ENCODE measurements at places on chromosomes 5 and 9. TPM values are rescaled to one million over a fixed set of nuclear protein-coding genes. Genes with fewer than 3 reads are reported as not detected.

The PCDHA8 gene
- total RNA-seq: 0.13 TPM

The ADGRV1 gene
- total RNA-seq: 0.13 TPM

The PTPDC1 gene
- 7.7 TPM for total RNA-seq

The SAPCD2 gene
- total RNA-seq: 24.9 TPM

The CYSRT1 gene
- total RNA-seq: not detected

The ADAMTS12 gene
- 9.1 TPM for total RNA-seq

The CDK7 gene
- total RNA-seq: 50.0 TPM

The MTMR12 gene
- 5.4 TPM for total RNA-seq

GRCh38 chr5:10031817-10032216 lies 217.9 kb downstream of the ATPSCKMT start:
- no peak for DNase-seq

- DNase-seq: no peak
Measured at GRCh38 chr5:168601972-168602371, 22.8 kb upstream of the PANK3 start.

- no peak for DNase-seq
Measured at GRCh38 chr5:179716286-179716685, 16.3 kb upstream of the MAML1 start.

GRCh38 chr5:77355080-77355479 lies 137.0 kb downstream of the WDR41 start:
- no peak for DNase-seq

- DNase-seq: no peak
Measured at GRCh38 chr9:73038613-73039012, 85.8 kb upstream of the ALDH1A1 start.

DNA sequence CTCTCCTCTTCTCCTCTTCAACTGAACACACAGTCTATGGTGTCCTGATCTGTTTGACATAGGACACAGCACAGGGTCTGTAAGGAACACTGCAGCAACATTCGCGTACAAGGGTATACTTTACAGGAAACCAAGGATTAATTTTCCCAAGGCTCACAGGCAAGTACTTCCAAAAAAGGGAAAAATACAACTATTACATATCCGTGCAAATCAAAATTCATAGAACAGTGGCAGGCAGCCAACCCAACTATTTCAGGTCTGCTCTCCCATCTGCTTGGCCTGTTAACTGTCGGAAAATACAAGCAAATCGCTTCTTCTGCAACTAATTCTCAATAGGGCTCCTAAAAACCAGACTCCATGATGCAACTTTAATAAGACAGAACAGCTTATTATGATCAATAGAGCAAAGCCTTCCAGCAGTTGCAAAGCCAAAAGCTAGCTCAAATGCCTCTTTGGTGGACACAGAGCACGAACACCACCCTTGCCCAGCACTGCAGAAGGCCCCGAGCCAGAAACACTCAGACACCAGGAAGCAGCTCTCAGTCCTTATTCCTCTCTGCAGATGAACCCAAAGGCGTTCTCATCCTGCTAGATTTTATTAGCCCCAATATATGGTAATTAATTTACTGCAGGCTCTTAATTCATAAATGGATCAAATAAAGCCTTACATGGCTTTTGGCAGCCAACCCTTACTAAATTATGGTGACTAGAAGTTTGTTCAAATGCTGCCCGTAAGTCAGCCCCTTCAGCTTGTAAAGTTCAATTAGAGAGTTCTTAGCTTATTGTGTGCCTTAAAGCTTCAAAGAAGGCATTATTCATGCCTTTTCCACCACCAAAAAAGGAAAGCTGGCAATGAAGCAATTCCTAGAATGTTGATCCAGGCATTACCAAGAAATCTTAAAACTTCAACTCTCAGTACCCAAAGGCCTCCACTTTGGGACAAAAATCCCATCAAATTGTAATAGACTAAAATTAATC lies 68.8 kb downstream of the ZNF608 start:
- no peak for DNase-seq

DNA sequence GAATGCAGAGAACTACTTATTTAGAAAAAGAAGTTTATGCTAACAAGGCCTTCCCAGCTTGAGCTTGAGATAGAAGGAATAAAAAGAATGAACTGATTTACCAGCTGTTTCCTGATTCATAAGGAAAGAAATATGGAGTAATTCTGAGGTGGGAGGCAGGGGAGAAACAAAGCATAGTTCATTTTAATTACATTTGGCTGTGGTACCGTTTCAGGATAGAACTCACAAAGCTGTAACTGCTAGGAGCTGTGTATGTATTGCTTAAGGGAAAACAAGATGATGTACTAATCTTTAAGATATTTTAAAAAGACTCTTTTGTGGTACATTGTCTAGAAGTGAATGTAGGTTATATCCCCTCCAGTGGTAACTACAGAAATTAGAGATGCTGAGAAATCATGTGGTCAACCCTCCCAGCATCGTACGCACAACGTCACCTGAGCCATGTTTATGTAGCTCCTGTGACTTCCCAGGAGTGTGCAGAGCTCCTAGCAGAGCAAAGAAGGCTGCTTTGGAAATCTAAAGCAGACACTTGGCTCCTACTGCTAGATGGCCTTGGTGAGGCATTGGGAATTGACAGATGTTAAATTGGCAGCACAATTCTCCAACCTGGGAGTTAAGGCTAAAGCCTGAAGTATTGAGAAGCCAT lies 208.3 kb upstream of the VLDLR start:
- no peak for DNase-seq

GRCh38 chr9:118094387-118094786 lies 390.2 kb downstream of the TLR4 start:
- DNase-seq: no peak

- DNase-seq: no peak
Measured at GRCh38 chr9:129428864-129429577, 191.9 kb downstream of the C9orf50 start.

DNA sequence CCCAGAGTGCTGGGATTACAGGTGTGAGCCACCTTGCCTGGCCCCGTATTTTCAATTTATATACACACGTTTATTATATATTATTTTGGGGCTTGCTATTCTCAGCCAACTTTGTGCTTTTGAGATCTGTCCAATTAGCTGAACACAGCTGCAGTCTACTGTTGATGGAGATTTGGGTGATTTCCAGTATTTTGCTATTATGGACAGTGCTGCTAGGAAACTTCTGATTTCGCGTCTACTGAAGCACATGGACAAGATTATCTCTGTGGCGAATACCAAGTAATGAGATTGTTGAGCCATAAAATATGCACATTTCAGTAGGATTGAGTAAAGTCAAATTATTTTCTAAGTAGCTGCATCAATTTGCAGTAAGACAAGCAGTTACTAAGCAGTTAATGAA lies 1731.2 kb upstream of the CDH6 start:
- DNase-seq: no peak

- DNase-seq: no peak
Measured at GRCh38 chr9:129138476-129139232, 27.4 kb downstream of the PTPA start.

DNA sequence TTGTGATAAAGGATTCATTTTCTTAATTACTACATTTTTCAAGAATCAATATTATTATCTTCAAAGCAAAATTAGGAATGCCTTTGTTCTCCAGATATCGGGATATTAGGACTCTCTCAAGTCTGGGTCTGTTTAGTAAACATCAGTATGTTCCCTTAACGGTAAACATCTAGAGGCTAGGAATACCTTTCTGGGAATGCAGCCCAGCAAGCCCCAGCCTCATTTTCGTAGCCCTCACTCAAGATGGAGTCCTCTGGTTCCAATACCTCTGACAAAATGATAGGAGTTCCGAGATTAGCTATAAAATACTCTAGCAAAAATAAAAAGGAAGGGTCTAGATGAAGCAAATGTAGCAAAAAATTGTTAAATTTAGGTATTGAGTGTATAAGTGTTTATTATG lies 84.5 kb downstream of the TEX10 start:
- no peak for DNase-seq

GRCh38 chr5:171782332-171782966 lies 3.2 kb upstream of the SMIM23 start:
- DNase-seq: no peak

GRCh38 chr9:136043441-136043991 lies 51.6 kb downstream of the NACC2 start:
- DNase-seq: no peak

DNA sequence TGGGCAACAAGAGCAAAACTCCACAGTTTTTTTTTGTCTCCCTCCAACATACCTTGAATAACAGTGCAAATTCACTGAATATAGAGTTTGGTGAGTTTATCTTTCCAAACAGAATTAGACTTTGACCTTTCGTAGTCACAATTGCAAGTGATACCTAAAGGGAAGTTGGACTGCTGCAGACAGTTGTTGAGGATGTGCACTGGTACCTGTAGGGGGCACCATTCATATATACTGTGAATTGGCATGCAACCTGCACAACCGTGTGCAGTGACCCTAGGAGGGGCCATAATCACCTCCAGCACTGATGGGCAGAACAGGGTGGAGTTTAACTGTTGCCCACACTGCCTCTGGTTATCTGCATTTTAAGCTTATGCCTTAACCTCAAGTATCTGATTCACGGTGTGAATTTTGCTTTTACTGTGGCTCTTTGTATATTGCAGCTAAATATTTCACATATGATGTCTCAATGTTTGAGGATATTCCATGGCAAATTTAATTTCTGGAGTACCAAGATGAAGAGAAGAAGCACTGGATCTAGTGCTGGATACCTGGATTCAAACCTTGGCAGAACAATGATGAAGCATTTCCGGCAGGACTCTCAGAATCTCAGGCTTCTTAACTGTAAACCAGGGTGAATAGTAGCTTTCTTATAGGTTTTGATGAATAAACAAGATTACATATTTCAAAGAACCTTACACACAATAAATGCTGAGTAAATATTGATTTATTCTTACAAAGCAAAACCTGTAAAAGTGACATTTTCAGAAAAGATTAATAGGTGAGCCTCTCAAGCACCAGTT lies 144.3 kb downstream of the ACTBL2 start:
- no peak for DNase-seq

- no peak for DNase-seq
Measured at GRCh38 chr5:59007460-59008063, 424.7 kb downstream of the RAB3C start.

- no peak for DNase-seq
Measured at GRCh38 chr5:117794847-117795246, 1193.5 kb downstream of the DTWD2 start.

GRCh38 chr5:125194883-125195282 lies 448.4 kb upstream of the ZNF608 start:
- no peak for DNase-seq

Measured in SJSA1 (cell line).